Stimulated activated CD4-positive, alpha-beta T cell treated with anti-CD3 and anti-CD28 coated beads, Interleukin-12 subunit alpha, Interleukin-12 subunit beta, amount 100 ng/mL, for 4 hours (primary cell): ENCODE measurements at places on chromosomes 4 and X.

GRCh38 chr4:88087004-88087403, 71.4 kb downstream of the ABCG2 start:
- DNase-seq: no peak

GRCh38 chrX:44785652-44786051, 58.2 kb upstream of the DUSP21 start:
- no peak for DNase-seq

DNA sequence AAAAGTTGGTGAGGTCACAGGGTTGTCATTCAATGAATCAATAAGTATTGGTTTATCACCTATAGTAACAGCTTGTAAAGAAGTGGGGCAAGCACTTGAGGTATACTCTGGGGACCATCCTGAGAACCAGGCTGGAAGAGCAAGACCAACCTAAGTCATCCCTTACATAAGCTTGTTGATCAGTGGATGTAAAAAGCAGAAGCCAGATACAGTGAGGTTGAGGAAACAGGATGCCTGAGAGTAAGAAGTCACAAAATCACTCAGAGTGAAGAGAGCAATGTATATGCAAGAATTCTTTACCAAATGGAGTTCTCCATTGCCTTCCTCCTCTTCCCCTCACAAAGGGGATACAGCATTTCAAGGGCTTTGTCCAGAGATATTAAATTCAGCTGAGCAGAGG, 76.3 kb upstream of the PACRGL start:
- no peak for DNase-seq

- no peak for DNase-seq
These were observed 14.0 kb upstream of the CDKN2AIP start for GRCh38 chr4:183430317-183430993.

- no peak for DNase-seq
These were observed 127.0 kb upstream of the DDIT4L start for GRCh38 chr4:100317032-100317864.

DNA sequence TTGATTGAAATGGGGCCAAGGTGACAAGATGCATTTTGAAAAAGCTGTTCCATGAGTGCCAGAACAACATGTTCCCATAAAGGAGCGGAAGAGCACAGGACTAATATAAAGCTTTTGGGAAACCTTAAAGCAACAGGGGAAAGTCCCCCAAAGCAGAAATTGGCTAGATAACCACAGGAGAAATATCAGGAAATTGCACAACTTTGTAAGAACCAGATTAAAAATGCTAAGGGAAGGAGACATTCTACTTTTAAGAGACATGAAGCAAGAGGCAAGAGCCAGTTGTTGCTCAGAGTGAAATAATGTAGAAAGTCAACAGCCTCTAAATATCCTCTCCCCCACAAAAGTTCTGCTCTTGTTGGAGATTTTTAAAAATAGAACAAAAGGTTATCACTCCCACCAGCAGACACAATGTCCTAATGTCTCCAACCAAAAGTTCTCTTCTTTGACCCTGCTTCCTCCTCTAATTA, 85.2 kb upstream of the LNX1 start:
- DNase-seq: no peak

- DNase-seq: no peak
These were observed 41.8 kb downstream of the NPY5R start for GRCh38 chr4:163385466-163385865.

- no peak for DNase-seq
These were observed 492.3 kb downstream of the MAGEE1 start for GRCh38 chrX:76919761-76920160.

DNA sequence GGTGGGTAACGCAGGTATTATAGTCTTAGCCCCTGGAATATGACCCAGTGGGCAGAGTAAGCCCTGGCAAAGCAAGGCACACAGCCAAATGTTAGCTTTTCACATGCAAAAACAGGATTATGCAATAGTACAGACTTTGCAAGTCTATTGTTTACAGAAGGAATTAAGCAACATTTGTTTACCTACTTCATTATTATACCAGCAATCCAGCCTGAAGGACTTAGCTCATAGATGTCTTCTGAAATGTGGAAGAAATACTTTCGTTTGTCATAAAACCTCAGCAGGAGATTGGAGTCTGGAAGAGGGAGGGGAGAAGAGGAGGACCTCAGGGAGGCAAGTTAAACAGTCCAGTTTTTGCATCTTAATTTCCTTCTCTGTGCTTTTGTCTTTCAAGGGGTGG, 226.7 kb upstream of the CENPE start:
- DNase-seq: no peak

- DNase-seq: no peak
These were observed 15.6 kb downstream of the TET2 start for GRCh38 chr4:105162123-105162796.

DNA sequence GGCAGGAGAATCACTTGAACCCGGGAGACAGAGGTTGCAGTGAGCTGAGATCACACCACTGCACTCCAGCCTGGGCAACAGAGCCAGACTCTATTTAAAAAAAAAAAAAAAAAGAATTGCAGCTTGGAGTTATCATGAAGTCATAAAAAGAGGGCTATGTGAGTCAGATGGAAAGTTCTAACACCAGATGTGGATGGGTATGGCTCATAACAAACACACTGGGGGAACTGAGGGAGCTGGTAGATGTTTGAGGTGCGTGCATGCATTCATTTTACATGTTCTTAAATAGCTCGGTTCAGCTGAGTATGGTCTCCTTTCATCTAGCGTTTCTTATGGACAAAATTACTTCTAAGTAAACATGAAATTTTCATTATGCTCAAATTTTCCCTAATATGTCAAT, 11.7 kb downstream of the TRMT2B start:
- DNase-seq: no peak

DNA sequence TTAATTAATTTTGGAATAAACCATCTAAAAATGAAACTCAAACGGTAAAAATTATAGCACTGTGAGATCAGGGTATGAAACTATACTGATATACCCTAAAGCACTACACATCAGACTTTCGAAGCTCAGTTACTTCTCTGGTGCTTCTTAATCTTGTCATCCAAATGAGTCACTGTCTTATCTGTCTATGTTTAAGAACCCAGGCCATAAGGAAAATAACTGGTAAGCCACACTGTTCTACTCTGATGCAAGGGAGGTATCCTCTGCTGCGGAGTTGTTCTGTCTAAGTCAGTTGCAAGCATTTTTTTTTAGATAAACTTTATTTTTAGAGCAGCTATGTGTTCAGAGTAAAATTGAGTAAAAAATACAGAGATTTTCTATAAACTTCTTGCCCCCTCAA, 830.8 kb upstream of the POU3F4 start:
- no peak for DNase-seq

DNA sequence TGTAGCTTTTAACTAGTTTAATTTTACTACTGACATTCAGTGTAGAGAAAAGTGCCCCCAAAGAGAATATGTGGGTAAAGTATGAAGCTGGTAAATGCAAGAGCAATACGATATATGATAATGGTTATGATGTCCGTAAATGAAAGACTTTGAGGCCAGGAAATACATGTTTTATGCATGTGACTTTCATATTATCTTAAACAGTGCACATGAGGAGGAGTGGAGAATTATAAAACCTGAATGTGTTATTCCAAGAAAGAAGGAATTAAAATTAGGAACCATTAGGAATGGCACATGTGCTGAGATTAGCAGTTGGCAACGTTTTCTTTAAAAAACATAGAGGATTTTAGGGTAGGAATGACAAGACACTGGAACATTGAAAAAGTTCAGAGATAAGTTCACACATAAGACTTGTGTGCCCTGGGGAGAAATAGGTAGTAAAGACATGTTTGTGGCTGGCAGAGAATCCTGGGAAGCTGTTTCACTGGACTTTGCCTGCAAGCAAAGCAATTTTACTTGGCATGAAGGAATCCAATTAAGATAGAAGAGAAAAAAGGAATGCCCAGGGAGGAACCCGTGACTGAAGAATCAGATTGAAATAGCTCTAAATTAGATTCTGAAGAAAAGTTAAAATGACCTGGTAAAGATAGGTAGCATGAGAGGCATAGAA, 20.0 kb downstream of the GK start:
- DNase-seq: no peak

- DNase-seq: no peak
These were observed 111.4 kb downstream of the CPZ start for GRCh38 chr4:8703857-8704495.

DNA sequence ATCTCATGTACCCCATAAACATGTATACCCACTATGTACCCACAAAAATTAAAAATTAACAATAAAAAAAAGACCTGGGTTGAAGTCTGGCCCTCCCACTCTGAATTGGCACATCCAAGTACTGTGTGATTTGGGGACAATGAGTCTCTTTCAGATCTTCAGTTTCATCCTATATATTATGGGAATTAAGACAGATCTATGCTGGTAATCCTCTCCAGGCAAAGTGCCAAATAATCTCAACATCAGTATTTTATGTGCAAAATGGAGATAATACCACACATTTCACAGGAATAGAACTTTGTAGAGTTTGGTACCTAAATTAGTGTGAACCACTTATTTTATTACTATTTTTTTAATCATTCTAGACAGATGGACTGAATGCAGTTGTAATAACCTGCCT, 11.0 kb upstream of the SCD5 start:
- no peak for DNase-seq

GRCh38 chr4:21716531-21716930, 232.0 kb downstream of the KCNIP4 start:
- DNase-seq: no peak

- DNase-seq: no peak
These were observed 44.8 kb downstream of the MSN start for GRCh38 chrX:65712005-65712806.

DNA sequence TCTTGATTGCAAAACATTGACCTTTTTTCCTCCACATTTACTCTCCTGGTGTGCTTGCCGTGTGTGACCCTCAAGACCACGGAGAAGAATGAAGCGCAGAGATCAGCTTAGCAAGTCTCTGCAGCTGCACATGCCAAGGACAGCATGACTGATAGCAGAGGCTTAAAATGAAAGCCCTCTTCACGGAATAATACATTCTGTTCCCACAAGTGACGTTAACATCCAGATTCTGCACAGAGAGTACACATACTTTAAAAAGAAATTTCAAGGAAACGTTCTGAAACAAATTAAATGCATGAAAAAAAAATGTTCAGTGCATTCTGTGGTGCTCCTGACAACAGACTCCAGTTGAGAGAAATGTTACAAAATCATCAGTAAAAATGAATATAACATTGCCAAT, 60.9 kb downstream of the SLC7A11 start:
- DNase-seq: no peak

- no peak for DNase-seq
These were observed 1.6 kb upstream of the ZC4H2 start for GRCh38 chrX:64977830-64978229.

DNA sequence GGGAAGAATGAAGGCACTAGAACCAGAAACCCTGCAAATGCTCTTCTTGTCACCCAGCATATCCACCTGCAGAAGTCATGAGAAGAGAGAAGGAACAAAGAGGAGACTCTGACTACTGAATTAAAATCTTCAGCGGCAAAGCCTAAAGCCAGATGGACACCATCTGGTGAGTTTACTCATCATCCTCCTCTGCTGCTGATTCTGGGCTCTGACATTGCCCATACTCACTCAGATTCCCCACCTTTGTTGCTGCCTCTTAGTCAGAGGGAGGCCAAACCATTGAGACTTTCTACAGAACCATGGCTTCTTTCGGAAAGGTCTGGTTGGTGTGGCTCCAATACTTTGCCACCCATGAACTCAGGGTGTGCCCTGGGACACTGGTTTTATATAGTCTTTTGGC, 181.7 kb downstream of the AR start:
- no peak for DNase-seq

DNA sequence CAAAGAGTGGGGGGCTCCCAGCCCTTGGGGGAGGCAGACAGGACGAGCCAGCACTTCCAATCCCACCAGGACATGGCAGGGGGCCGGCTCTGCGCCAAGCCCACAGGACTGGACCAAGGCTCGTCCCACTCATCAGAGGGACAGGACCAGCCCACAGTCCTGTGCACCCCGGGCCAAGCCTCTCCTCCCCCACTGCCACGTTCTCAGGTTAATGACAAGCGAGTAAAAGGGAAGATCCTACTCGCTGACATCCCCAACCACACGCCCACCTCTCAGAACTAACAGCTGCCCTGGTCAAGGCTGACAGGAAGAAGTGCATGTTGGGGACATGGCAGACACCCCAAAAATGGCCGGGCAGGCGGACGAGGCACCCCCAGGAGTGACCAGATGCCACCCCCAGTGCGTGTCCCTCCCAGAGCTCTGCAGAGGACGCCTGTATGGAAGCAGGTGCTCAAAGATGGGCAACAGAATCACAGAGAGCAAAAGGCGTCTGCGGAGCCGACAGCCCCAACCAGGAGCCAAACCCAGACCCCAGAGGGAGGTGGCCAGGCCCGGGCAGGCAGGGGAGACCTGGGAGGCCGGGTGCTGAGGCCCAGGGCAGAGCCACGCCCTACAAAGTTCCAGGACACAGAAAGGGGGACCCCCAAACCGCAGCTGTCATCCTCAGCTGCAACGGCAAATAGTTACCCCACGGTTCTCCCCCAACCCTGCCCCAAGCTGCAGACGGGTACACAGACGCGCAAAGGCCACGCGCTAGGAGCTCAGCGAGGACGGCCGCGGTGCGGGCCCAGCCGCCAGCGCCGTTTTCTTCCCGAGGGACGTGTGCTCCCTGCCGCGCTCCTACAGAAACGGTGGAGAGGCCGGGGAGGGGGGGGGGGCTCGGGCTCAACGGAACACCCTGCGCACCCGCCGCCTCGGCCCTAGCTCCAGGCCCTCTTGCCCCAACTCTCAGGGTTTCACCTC, 1.7 kb downstream of the CTBP1 start:
- DNase-seq: no peak
